ENCODE measurements at places on chromosomes 3 and 15.
A peak's percentile ranks its signal among the peaks of the same experiment; 100 is the strongest.

GRCh38 chr3:186281176-186281575, 80.9 kb downstream of the DGKG start:
- DNase-seq = no peak

DNA sequence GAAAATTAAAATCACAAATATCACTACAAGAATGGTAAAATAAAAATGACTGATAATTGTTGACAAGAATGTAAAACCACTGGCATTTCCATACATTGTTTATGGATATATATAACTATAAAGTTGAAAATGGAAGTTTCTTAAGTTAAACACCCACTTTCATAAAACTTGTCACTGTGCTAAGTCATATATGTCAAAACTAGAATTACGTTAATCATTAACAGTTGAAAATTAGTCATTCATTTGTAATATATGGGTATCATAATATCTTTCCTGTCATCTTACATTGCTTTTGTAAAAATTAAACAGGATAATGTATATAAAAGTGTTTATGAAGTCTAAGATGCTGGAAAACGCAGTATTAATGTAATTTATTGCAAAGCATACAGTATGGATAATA, 1398.6 kb upstream of the ALCAM start:
- no peak for DNase-seq

- DNase-seq = no peak
Observed at GRCh38 chr3:134008630-134009156, 21.0 kb downstream of the SLCO2A1 start.

GRCh38 chr3:65350801-65351476, 663.1 kb upstream of the ADAMTS9 start:
- no peak for DNase-seq

GRCh38 chr3:12758025-12758781, 856 bp downstream of the TMEM40 start:
- peak; percentile 19 for DNase-seq

DNA sequence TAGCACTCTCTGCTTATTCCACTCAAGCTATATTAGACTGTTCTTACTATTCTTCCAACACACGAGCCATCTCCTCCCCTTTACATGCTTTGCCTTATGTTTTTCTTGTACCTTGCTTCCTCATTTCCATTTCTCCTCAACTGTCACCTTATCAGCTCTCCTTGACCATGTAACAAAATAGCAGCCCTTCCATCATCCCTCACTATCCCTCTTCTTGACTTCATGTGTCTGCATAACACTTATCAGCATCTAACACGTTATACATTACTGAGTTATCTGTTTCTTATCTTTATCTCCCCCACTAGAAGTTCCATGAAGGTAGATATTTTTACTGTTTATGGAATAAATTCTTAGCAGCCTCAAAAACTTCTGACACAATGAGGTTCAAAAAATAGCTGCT, 45.3 kb downstream of the TRPM7 start:
- DNase-seq = no peak

DNA sequence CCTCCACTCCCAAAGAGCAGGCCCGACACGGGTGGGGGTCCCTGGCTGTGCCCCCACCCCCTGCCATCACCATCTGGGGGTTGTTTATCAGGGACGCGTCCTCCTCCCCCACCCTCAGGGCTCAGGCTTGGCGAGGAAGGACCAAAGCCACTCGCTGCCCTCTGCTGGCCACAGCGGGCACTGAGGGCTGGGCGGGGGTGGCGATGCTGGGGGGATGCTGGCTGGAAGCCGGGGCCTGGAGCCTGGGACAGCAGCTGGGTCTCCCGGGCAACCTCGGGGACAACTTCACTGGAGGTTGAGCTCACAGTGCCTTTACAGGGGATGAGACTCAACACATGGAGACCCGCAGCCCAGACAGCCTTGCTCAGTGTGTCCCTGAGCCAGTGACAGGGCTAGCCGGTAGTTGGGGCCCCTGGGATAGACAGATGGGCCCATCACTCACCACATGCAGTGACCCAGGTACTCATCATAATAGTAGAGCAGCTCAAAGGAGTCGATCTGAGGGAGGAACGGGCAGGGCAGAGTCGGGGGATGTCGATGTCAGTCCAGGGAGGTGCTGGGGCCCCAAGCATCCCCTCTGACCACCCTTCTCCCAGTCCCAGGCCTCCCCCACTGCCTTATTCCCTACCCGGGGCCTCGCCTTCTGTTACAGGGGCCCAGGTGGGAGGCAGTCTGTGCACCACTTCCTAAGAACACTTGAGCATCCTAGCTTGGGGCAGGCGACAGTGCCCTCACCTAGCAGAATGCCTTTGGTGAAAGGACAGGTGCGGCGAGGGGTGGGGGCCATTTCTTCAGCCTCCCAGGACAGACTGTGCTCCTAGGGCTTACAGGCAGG, 5.9 kb upstream of the CALML4 start:
- no peak for DNase-seq

DNA sequence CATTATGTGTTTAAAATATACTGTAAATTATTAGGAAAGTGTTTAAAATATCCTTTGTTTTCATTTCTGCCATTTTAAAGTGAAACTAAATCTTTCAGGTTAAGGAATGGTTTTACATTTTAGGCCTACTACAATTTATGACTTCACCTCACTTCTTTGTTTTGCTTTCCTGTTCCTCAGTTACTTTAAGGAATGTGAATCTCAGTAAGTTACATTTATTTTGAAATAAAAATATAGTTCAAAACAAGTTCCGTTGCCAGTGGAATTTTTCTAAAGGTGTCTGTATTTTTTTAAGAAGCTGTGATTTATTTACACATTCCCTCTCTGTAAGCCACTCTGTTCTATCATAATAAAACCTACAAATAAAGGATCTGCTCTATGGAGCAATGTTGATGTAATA, 630.9 kb upstream of the AGTR1 start:
- DNase-seq = no peak

DNA sequence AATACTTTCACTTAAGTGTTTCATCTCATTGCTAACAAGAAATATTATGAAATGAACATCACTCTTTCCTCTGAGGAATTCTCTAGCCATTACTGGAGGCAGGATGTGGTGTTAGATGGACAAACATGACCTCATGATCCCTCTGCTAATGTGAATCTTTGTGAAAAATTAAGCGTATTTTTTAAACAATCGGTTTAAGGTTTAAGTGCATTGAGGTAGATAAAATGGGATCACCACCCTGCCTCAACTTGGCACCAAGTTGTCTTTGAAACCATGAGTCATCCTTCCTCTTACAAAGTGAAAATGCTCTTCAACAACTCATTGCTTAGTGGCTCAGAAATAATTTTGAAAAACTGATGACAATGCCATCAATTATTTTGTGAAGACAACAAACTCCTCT, 76.0 kb upstream of the DCBLD2 start:
- DNase-seq = peak; percentile 23

- DNase-seq = no peak
Observed at GRCh38 chr15:64583983-64584382, 123.6 kb downstream of the ZNF609 start.

- no peak for DNase-seq
Observed at GRCh38 chr3:134466331-134466730, 19.5 kb downstream of the ANAPC13 start.

GRCh38 chr15:99167640-99168039, 62.8 kb downstream of the SYNM start:
- no peak for DNase-seq

DNA sequence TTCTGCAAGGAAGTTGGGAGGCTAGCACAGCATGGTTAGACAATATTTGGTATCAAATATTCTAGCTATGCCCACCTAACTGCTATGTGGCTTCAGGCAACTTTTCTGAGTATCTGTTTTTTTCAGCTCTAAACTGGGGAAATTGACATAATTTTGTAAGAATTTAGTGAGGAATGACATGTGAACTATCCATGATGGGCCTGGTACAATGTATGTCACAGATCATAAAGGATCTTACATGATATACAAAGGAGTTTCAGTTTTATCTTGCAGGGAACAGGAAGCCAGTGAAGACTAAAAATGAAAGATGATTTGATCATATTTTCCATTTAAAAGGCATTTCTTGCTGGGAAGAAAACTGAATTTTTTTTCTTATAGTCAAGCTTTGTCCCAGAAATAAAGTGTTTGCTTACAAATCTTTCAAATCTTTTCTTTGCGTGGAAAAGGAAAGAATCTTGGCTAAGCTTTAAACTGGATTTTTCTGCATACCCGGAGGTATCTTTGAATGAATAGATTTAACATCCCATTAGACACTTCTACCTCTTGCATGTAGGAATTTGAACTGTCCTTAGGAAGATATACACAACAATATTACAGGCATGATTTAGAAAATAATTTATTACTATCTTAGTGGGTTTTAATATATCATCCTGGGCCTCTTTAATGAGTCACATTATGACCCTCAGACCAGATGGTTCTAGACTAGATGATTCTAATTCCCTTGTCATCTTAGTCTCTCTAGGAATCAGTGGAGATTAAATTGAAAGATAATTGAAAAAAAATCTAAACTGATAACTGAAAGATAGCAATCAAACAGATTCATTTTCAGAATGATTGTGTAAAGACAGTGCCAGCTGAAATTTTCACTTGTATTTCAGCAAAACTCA, 436.0 kb upstream of the THBS1 start:
- DNase-seq = no peak

DNA sequence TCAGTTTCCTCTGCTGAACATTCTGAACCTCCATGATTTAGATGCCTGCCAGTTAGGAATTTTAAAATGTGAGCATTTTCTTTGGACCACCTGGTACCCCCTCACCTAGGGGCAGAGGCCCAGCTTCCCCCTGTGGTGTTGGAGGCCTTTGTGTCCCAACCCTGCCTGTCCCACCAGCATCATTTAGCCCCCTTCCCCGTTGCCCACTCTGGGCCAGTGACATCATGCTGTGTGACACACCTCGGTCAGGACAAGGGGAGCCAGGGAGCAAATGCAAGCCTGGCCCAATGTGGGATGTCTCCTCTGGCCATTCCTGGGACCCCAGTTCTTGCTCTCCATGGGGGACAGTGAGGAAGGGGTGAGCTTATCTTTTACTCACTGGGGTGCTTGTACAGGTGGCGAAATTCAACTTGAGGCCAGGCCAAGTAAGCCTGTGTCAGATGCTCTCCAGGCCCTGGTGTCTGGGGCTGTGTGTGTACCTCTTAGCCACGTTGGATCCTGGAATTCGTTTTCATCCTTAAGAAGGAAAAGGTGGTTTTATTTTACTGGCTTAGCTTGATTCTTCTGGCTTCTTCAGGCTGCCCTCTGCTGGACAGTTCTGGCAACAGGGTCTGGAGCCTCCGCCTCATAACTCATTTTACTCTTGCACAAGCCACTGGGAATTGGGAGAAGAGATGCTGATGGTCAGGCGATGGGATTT, 49.7 kb upstream of the MYZAP start:
- DNase-seq = no peak

DNA sequence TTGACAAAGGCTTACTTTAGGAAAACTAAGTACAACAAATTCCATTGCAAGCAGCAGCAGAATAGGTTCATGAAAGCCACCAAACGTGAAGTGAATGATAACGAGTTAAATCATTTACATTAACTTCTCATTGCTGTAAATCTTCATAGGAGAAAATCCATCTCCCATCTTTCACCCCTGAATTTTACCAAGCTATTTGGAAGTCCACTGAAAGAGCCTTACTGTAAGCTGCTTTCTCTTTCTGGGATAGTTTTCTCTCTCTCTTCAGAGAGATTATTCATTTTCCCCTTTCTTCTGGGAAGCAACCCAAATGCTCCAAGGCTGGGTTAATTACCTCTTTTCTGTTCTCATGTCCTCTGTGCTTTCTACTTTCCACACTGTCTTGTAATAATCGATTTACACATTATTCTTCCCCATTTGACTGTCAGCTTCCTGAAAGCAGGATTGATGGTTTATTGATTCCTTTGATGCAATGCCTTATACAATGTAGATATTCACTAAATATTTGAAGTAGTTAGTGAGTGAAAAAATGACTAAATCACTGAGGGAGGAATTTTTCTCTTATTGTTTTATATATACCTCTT, 914.3 kb upstream of the ARPP21 start:
- DNase-seq = no peak

GRCh38 chr3:55795296-55795695, 308.2 kb upstream of the WNT5A start:
- no peak for DNase-seq

Data from MM.1S (cell line).